ENCODE measurements at places on chromosomes 3 and 15. TPM values are rescaled to one million over a fixed set of nuclear protein-coding genes. Genes with fewer than 3 reads are reported as not detected.

DNA sequence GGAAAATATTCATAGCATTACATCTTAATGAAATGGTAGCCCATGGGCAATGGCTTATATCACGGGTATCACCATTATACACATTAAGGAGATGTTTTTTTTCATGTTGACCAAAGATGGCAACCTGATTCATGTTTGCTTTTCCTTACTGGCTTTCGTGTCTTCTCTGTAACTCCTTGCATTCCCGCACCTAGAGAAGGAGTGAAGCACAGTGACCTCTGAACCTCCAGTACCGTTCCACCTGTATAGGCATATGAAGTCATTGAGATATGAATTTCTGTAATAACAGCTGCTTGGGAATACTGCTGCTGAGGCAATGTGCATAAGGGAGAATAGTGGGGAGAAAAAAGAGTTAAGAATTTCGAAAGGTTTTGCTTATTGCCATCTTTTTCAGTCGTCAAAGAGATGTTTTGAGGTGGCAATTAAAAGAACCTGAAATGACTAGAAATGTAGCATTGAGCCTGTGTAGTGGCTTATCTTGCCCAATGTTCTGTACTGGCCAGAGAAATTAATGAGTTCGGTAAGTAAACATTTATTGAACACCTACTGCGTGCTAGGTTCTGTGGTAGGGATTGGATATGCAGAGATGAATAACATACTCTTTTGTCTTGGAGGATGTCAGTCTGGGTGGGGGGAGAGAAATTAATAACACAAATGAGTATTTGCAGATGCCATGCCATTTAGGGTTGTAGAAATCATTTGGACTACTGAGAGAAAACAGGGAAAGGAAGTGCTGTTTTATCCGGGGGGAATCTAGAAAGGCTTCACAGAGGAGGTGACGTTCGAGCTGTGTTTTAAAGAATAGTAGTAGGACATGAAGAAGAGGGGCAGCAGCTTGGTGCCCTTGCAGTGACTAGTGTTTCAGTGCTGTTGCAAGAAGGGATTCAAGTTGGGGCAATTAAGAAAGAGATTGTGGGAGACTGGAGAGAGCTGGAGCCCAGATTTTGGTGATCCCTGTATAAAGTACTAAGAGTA is 2.5 kb downstream of the FEM1B start:
- no peak for DNase-seq

- no peak for DNase-seq
Measured at GRCh38 chr3:95002438-95003046, 939.7 kb downstream of the NSUN3 start.

The MME gene
- 67.1 TPM for total RNA-seq

DNA sequence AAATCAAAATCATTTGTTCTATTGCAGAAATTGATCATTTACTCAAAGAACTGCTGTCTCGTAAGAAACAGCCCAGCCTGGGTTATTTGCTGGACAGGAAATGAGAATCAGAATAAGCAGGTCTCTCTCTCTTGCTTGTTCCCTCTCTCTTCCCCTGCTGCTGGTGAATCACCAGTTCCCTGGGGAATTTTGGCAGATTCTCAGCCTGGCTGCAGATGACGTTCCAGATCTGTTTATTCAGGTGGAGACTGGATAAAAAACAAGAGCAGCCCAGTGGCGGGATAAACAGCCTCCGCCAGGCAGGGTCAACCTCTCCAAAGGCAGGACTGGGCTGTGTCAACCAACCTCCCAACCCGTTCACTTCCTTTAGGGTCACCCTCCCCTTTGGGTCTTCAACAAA is 72.1 kb downstream of the LRIG1 start:
- DNase-seq, result peak; percentile 95

DNA sequence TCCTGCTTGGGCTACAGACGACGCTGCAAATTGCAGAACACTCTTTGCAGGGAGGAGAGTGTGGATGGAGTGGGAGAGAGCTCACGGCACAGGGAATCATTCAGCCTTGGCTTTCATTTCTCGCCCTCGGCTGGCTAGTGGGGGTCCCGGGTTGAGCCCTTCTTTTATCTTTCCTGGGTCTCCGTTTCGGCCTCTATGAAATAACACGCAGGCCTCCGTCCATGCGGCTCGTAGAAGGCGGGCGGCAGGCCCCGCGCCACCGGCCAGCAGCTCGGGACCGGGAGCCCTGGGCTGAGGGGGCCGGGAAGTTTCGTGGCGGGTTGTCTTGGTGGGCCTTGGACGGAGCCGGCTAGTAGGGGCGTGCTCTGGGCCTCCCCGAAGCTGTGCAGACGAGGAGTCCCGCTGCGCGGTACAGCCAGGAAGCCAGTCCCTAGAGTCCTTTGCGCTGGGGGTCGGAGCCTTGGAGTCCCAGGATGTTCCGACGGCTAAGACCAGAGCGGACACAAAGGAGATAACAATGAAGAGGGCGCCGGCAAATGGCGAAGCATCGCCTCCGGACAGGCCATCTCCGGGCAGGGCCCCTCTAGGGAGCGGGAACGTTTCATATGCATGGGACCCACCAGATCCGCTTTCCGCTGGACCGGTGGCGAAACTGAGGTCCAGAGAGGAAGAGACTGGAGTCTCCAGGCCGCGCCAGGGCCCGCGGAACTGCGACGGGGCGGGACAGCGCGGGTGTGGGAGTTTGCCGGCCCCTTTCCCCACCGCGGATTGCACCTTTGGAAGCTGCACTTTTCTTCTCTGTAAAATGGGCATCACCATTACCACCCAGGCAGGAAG is 4.3 kb downstream of the RNU6-1 start:
- no peak for DNase-seq

GRCh38 chr3:106830334-106830733 is 546.9 kb upstream of the CCDC54 start:
- no peak for DNase-seq

DNA sequence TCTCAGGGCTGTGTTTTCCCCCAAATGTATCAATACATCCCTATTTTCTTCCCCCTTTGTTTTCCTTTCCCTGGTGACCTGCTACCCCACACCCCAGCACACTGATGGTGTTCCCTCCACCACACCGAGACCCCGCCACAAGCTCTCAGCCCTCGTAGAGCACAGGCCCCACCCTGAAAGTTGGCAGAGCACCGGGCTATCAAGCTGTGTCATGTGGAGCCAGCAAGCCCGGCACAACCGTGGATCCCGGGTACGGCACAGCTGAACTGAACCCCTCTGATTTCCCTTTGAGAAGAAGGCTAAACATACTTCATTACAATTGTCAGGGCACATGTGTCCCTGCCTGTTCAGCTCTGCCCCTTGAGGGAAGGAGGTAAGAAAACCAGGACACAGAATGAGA is 69.9 kb downstream of the LRIG1 start:
- DNase-seq, result no peak

- no peak for DNase-seq
Measured at GRCh38 chr3:52910823-52911222, 13.5 kb upstream of the STIMATE start.

Measured in HFFc6 (cell line).